ENCODE measurements at places on chromosomes 3 and 15. TPM values are rescaled to one million over a fixed set of nuclear protein-coding genes. Genes with fewer than 3 reads are reported as not detected.
A peak's percentile ranks its signal among the peaks of the same experiment; 100 is the strongest.

GRCh38 chr3:37964716-37965115, 25.9 kb upstream of the VILL start:
- no peak for DNase-seq

GRCh38 chr3:58478781-58479180, 13.1 kb upstream of the KCTD6 start:
- no peak for DNase-seq

DNA sequence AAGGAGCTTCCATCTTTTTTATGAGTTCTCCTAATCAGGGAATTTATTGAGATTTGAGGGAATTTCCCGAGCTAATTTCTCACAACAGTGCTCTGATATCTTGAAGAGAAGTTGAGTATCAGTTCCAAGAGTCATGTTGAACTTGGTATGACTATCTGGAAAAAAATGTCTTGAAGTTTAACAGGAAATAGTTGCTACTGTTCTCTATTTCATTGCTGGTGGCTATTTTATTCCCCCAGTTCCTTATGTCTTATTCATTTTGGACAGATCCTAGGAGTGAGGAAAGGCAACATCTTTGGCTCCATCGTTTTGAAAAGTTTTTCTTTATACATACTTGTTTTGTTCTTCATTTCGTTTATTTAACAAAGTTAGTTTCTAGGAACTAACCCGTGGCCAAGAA, 307.8 kb upstream of the AGTR1 start:
- no peak for DNase-seq

DNA sequence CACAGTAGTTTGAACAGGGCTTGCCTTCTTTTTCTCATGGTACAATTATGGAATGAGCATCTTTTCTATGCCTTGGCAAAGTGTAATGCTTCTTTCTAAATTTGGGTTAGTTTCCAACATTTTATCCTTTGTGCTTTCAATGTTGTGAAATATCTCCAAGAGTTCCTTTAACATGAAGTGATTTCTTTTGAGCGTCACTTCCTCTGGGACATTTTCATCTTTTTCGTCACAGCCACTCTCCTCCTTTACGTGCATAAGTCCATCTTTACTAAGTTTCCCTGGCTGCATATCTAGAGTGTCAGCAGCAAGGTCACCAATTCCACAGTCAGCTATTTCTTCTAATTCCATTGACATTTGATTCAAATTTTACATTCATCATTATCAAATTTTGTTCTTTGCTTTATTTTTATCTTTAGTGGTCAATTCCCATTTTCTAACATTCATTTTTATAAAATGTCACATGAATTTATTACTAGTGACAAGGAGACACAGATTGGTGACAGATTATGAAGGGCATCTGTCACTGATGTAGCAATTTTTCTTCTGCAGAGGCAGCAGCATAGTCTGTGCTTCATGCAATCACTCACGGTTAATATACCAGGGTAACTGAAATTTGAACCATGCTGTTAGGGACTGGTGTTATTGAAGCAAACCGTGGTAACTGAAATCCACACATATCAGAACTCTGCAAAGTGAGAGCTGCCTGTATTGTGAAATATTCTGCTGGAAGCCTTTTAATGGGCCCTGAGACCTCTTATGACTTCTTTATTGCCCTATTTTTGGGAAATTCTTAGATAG, 126.5 kb upstream of the THBS1 start:
- no peak for DNase-seq

- DNase-seq = no peak
Measured at GRCh38 chr3:171833789-171834460, 9.2 kb upstream of the TMEM212 start.

- DNase-seq = no peak
Measured at GRCh38 chr3:45475145-45475544, 86.8 kb downstream of the LARS2 start.

GRCh38 chr15:31207246-31207645, 105.7 kb upstream of the TRPM1 start:
- no peak for DNase-seq

DNA sequence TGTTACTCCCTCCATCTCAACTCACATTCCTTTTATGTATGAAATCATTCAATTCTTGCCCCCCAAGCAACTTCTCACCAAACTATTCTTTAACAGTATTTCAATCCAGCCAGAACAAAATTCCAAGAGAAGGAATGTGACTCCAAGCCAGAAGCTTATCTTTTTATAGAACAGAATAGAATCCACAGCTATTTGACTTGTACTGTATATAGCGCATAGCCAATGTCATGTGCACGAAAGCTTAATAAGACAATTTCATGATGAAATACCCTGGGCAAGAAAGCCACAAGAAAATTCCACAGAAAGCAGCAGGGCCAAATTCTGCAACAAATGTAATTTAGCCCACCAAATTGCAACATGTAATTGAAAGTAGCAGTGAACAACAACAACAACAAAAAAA, 127.6 kb upstream of the UBE2E2 start:
- no peak for DNase-seq

DNA sequence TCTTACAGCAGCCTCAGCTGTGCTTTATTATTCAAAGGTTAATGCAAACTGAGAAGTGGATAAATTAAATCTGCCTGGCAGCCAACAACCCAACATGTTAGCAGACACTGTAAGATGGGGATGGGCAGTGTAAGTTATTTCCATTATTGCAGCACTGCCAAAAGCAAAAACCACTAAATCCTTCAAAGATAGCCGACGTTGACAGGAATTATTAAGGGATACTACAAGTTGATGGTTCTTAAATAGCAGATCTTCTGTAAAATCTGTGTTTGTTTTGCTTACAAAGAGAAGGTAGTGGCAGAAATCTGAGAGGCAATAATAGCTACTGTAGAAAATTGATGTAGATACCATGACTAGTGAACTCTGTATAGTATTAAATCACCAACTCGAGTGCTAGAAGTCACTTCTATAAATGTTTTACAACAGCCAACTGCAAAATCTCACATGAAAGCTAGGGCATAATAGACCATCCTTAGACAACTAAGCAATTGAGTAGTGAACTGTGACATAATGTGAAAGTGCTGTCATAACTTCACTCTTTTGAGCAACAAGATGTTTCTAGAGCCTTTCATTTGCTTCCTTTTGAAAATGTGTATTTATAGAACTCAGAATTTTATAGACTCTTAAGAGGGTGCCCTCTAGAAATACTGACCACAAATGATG, 278.6 kb downstream of the UBE2E2 start:
- no peak for DNase-seq

GRCh38 chr15:74441248-74441941, 7.6 kb upstream of the SEMA7A start:
- no peak for DNase-seq

DNA sequence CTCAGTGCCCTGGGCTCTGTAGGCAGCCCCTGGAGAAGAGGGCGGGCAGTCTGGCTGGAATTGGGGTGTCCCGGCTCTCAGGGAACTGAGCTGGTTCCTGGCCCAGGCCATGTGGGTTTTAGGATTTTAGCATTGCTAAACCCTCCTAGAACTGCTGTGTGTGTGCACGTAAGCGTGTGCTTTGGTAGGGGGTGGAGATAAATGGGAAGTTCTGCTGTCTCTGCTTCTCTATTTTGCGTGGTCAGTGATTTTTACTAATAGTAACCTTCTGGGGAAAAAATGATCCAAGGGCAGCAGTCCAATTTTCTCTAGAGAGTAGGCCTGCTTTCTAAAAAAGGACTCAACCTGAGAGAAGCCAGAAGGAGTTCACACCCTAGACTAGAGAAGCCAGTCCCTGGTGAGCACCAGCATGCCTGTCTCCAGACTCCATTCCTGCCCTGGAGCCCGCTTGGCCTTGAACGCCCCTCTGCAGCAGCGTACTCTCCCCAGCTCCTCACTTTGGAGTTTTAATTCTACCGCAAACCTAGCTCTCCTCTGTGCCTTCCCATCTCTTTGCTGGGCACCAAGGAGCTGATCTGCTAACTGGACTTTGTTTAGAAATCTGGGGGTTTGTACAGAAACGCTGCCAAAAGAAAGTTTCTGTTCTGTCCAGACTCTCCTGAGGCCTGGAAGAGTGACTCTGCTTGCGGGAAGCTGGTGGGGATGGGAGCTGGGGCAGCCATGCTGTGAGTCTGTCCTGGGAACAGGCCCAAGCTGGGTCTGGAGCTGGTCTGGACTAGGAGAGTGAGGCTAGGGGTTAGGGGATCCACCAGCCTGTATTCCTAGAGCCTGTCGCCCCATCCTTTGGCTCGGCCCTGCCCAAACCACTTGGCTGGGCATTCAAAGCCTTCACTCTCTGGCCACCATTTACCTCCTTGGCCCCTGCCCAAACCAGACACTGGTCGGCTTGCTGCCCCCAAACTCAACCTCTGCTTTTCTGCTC, 19.7 kb downstream of the CORO2B start:
- no peak for DNase-seq

DNA sequence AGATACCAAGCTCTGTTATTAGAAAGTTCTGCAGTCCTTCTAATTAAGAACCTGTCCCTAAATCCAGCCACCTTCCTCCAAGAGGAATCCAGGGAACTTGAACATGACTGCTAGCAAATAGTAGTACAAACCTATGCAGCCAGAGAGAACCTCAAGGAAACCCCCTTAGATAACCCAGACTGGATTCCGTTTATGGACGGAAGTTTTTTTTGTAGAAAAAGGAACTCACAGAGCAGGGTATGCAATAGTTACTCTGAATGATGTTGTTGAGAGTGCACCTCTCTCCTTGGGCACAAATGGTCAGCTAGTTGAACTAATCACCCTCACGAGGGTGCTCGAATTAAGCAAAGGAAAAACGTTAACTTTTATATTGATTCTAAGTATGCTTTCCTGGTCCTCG, 40.8 kb downstream of the TM4SF18 start:
- no peak for DNase-seq

DNA sequence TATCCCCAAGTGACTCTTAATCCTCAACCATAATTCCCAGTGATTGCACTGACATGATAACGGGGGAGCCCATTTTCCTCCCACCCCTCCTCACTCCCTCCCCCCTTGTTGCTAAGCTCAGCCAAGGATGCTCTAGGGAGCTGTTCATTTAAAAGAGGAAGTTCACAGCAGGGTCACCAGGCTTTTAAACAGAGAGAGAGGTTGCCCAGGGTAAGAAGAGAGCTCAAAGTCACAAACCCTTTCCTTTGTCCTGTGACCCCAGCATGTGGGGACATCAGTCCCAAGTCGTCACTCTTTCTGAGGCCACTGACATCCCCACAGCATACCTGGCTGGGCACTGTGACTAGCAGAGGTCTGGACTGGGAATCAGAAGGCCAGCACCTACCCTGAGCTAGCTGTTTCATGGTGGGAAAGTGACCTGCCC, 144.1 kb downstream of the RORA start:
- DNase-seq = peak; percentile 2

DNA sequence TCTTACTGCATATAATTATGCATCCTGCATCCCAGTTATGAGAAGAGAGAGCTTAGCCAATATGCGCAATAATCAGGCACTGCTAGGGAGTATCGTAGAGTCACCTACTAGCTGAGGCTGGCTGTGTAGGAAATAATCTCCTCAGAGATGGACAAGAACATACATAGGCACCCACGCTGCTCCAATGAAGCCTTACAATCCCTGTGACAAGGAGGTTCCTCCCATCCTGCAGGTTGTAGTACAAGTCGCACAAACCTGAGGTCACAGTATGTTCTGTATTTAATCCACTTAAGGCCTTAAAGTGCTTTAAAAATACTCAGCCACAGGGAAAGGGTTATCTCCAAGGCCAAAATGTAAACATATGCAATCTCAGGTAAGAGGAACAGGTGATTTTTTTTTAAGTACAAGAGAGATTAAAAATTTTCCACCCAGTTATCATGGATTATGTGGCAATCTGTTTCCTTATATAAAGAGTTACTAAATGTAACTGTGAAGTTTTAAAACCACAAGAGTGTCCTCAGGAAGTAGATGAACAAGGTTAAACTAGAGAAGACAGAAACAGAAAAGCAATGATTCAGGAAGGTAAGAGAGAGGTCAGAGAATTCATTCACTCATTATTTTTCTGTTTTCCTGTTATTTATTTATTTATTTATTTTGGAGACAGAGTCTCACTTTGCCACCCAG, 7.5 kb upstream of the COLQ start:
- no peak for DNase-seq

- no peak for DNase-seq
Measured at GRCh38 chr3:151133917-151134450, 48.5 kb downstream of the MED12L start.

DNA sequence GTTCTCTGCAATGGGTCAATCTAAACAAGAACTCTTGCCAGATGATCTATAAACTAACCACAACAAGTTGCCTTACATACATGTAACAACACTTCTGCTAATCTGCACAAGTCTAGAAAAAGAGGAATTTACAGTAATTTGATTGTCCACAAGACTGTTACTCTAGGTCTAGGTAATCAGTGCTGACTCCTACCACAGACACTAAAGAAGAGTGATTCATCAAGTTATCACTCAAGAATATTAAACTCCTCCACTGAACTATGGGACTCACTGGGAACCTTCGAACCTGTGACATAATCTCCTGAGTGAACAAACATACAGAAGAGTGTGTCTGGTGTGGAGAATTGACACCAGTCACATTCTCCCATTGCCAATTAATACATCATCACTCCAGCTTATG, 138.3 kb downstream of the ANXA2 start:
- no peak for DNase-seq

DNA sequence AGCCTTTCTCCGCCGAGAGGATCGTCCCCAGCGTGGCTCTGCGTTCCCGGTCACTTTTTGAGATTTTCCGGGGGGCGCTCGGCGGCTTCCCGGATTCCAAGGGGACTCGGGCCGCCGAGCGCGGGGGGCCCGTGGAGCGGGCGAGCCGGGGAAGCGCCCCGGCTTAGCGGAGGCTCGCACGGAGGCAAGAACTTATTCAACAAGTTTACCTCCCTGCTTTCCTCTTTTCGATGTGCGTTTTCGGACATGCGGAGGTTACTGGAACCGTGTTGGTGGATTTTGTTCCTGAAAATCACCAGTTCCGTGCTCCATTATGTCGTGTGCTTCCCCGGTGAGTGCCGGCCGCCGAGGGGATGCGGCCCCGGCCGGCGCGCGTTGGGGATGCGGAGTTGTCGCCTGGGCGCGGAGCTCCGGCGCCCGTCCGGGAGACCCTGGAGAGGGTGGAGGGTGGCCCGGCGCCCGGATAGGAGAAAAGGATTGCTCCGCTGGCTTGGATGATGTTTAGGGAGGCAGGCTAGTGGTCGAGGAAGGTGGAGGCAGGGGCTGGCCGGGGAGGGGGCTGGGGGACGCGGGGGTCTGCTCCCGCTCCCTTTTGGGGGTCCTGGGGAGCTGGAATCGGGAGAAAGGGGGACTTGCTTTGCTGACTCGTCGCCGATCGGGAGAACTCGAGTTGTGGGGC, 810 bp downstream of the PTPRG start:
- DNase-seq = peak; percentile 14

DNA sequence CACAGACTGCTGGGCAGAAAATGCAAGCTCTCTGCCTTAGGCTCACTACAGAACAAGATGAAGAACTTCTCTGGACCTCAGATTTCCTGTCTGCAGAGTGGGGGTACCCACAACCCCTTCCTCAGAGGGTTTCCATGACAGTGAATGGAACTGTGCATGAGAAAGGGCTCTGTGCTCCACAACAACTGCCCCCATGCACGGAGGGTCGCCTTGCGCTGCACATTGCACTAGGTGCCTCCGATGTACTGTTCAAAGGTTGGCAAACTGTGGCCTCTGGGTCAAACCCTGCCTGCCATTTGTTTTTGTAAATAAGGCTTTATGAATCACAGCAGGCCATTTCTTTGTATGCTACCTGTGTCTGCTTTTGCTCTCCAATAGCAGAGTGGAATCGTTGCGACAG, 172.0 kb downstream of the RAB11A start:
- no peak for DNase-seq

DNAH12 gene
- 0.09 TPM for total RNA-seq

GHSR gene
- not detected for total RNA-seq

NECTIN3 gene
- 40.9 TPM for total RNA-seq

VEPH1 gene
- 8.8 TPM for total RNA-seq

SLC28A1 gene
- not detected for total RNA-seq

CCDC33 gene
- total RNA-seq = 15.1 TPM

RCCD1 gene
- 20.6 TPM for total RNA-seq

RYK gene
- total RNA-seq = 57.4 TPM

TMEM212 gene
- total RNA-seq = not detected

GOLGA6D gene
- not detected for total RNA-seq

All from neural crest cell (in vitro differentiated cells).